ENCODE measurements at places on chromosomes 1 and 21.

DNA sequence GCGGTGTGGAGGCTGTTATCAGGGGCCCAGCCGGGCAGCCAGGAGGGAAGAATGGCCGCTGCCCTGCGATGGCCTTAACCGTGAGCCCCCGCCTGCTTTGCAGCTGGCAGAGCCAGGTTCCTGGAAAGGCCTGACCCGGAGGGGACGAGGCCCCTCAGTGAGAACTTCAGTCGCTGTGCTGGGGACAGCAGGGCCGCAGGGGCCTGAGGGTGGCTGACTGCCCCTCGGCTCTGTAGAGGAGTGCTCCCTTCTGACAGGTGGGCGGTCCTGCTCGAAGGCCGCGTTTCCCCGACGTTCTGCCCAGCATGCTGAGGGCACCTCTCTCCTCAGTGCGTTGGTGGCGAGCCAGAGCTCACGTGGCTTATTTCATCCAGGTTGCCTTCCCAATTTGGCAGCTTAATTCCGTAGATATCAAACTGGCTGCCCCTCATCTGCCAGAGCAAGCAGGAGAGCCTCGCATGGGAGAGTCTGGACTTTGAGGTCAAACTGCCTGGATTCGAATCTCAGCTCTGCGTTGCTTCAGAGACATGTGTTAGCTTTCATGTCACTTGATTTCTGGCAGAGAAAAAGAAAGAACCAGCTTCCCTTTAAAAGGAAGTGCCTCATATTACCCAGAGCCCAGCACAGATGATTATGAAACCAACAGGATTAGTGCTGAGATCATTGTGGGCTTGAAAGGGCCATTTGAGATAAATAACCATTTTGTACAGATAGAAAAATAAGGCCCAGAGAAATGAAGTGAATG is 239.8 kb downstream of the SDCCAG8 start:
- H3K36me3 ChIP-seq, result no peaks in the 10 kb centered on the region
- H3K27me3 ChIP-seq, result no peaks in the 10 kb centered on the region
- no peak overlapping the region for H3K4me3 ChIP-seq
- no peaks in the 10 kb centered on the region for H3K4me1 ChIP-seq

DNA sequence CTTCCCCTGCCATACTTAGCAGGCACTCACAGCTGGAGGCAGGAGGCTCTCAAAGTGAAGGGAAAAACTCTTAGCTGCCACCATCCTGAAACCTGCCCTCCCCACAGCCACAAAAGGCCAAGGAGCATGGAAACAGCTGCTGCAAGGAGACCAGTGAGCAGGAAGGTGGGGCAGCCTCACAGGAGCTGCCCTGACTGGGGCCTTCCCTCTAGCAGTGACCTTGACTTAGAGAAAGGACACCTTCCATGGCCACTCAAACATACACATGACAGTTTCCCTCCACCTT is 126.3 kb downstream of the HIVEP3 start:
- no peak for DNase-seq
- no peak overlapping the region for H3K4me3 ChIP-seq
- no peaks in the 10 kb centered on the region for H3K36me3 ChIP-seq
- no peaks in the 10 kb centered on the region for H3K4me1 ChIP-seq
- H3K27ac ChIP-seq, result no peak overlapping the region

GRCh38 chr1:42179275-42179674 is 14.7 kb upstream of the GUCA2A start:
- DNase-seq, result no peak
- peaks cover 23% of the 10 kb centered on the region for H3K4me1 ChIP-seq
- peak overlapping the region; percentile 14 for H3K4me3 ChIP-seq

GRCh38 chr1:64162151-64162550 is 41.3 kb upstream of the UBE2U start:
- no peak for DNase-seq
- peaks cover 19% of the 10 kb centered on the region for H3K4me1 ChIP-seq
- no peaks in the 10 kb centered on the region for H3K27me3 ChIP-seq
- H3K36me3 ChIP-seq, result peaks cover 35% of the 10 kb centered on the region

DNA sequence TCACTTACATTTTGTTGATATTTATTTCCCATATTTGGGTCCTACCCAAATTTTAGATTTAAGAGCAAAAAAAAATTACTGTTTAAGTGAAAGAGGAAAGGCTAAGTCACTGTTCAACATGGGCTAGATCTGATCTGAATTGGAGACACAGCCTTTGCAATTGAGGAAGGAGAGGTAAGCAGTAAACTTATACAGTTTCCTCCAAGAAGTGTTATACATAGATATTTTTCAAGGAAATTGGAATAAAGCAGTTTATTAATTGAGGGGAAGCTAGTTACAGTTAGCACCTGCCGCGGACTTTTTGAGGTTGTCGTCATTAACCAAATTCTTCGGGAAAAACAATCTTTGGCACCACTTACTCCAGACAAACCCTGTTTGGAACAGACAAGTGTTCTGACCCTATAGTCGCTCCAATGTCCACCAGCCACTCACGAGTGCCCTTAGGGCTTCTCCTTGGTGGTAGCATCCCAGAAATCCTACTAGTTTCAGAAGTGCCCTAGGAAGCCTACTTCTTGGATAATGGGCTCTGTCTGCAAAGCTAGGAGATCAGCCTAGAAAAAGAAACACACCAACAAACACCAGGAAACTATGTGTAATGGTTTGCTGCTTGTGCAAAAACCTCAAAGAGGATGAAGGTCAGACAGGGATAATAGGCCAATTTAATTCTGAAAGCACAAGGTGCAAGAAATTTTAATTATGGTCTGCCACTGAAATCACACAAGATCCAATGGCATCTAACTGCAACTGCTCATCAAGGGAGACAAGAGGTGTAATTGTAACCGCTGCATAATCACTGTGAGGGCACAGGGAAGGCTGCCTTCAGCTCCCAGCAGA is 2.5 kb downstream of the WLS start:
- H3K4me3 ChIP-seq, result peak overlapping the region; percentile 97
- H3K36me3 ChIP-seq, result peaks cover 7% of the 10 kb centered on the region
- no peak for DNase-seq
- peaks cover under 1% of the 10 kb centered on the region for H3K4me1 ChIP-seq
- H3K27ac ChIP-seq, result no peak overlapping the region

GRCh38 chr1:82030830-82031229 is 230.1 kb downstream of the ADGRL2 start:
- no peak overlapping the region for H3K27ac ChIP-seq
- no peak for DNase-seq
- no peaks in the 10 kb centered on the region for H3K36me3 ChIP-seq
- H3K4me1 ChIP-seq, result no peaks in the 10 kb centered on the region
- H3K27me3 ChIP-seq, result peaks cover 42% of the 10 kb centered on the region
- no peak overlapping the region for H3K4me3 ChIP-seq

- no peaks in the 10 kb centered on the region for H3K36me3 ChIP-seq
- DNase-seq, result no peak
- H3K4me3 ChIP-seq, result no peak overlapping the region
- H3K27me3 ChIP-seq, result no peaks in the 10 kb centered on the region
Measured at GRCh38 chr1:201766131-201766866, 62.7 kb upstream of the IPO9 start.

DNA sequence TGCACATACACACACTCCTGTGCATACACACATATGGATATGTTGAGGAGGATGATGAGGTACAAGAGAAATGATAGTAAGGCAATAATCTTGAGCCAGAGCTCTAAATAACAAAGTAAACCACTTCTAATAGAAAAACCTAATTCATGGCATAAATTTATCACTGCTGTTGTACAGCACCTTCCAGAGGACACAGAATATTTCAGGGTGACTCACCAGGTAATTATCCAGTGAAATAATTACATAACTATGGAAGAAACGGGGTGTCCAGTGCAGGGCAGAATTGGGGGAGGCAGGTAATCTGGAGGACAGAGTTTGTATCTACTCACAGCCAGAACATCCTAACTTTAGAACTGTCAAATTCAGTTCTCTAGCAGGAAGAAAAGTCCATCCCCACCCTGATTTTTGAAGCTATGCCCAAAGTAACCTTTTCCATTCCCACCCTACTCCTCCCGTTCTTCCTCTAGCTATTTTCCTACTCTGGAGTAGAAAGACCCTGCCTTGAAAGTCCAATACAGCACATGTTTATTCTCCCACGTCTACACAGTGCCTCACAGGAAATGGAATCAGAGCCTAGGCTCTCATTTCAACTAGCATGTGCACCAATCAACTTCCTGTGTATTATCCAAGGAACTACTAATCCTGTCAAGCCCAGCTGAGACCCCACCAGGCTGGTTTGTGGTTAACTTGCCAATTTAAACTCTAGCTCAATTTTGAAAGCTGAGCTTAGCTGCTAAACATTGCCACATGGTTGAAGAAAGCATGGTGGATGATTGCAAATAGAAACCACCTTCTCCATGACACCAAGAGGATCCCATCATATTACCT is 96.6 kb downstream of the PTPN14 start:
- H3K27me3 ChIP-seq, result no peaks in the 10 kb centered on the region
- no peak overlapping the region for H3K4me3 ChIP-seq
- peaks cover 20% of the 10 kb centered on the region for H3K4me1 ChIP-seq
- no peak for DNase-seq

- no peaks in the 10 kb centered on the region for H3K36me3 ChIP-seq
- peaks cover 9% of the 10 kb centered on the region for H3K4me1 ChIP-seq
Measured at GRCh38 chr1:31801458-31801857, 14.4 kb downstream of the SPOCD1 start.

DNA sequence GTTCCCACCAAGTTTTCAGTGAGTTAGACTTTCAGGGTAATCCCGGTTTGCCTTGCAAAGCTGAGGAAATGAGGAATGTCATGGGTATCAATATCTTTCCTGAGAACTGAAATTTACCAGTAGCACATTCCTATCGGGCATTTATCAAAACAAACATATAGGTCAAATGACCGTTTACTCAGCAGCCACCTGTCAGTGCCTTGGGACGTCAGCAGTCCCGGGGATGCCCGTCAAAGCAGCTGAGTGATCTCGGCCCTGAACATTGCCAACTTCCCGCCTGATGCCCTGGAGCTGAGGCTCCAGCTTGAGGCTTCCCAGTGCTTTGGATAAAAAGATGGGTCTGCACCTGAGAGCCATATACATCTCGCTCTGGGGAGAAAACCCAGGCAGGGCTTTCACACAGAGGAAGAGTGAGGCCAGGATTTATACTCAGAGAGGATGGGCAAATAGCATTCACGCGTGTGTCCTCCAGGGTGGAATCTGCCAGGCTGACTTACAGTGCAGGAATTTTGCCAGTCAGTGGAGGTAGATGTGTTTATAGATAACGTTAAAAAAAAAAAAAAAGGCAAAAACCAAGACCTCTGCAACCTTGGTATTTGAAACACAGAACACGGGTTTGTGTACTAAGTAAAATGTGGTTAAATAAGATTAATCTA is 435.7 kb upstream of the VAMP3 start:
- no peak for DNase-seq
- H3K36me3 ChIP-seq, result no peaks in the 10 kb centered on the region
- H3K27me3 ChIP-seq, result no peaks in the 10 kb centered on the region

DNA sequence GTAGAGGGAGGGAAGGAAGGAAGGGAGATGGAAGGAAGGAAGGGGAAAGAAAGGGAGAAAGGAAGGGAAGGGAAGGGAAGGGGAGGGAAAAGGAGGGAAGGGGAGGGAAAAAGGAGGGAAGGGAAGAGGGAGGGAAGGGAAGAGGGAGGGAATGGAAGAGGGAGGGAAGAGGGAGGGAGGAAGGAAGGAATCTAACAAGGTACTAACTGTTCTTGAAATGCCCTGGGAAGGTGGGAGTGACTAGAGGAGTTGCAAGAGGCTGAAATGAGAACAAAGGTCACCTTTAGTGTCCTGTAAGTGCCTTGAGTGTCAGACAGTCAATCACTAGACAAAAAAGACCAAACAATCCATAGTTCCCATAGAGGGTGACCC is 2.3 kb upstream of the ATP2B4 start:
- H3K4me1 ChIP-seq, result peaks cover 3% of the 10 kb centered on the region
- H3K4me3 ChIP-seq, result no peak overlapping the region
- no peak overlapping the region for H3K27ac ChIP-seq
- no peak for DNase-seq

GRCh38 chr1:168365719-168366479 is 85.2 kb downstream of the TBX19 start:
- H3K27ac ChIP-seq, result no peak overlapping the region
- no peaks in the 10 kb centered on the region for H3K4me1 ChIP-seq
- no peak overlapping the region for H3K4me3 ChIP-seq
- DNase-seq, result no peak
- H3K27me3 ChIP-seq, result no peaks in the 10 kb centered on the region

GRCh38 chr1:14600405-14601112 is 2.1 kb downstream of the KAZN start:
- H3K27me3 ChIP-seq, result peaks cover 18% of the 10 kb centered on the region
- H3K36me3 ChIP-seq, result no peaks in the 10 kb centered on the region
- no peak overlapping the region for H3K27ac ChIP-seq
- H3K4me3 ChIP-seq, result peak overlapping the region; percentile 85
- DNase-seq, result no peak

GRCh38 chr1:73943270-73943669 is 254.7 kb downstream of the LRRIQ3 start:
- no peaks in the 10 kb centered on the region for H3K4me1 ChIP-seq
- H3K27me3 ChIP-seq, result no peaks in the 10 kb centered on the region
- H3K4me3 ChIP-seq, result no peak overlapping the region

DNA sequence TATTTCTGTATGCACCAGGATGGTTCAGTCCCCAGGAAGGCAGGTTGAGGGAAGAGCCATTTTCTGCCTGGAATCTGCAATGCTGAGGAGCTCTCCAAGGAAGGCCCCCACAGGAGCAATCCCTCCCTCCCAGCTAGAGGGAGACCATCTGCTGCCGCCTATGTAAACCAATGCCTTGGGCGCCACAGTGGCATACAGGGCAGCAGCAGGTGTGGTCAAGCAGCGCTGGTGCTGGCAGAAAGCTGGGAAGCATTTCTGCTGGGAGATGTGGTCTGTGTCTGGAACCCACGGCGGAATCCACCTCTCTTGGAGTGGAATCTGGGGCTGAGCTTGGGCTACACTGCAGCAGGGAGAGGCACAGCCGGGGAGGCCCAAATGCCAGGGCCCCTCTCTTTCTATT is 283.3 kb downstream of the RRAGC start:
- H3K36me3 ChIP-seq, result no peaks in the 10 kb centered on the region
- H3K27ac ChIP-seq, result no peak overlapping the region
- no peak overlapping the region for H3K4me3 ChIP-seq
- no peaks in the 10 kb centered on the region for H3K4me1 ChIP-seq
- H3K27me3 ChIP-seq, result peaks cover 79% of the 10 kb centered on the region

DNA sequence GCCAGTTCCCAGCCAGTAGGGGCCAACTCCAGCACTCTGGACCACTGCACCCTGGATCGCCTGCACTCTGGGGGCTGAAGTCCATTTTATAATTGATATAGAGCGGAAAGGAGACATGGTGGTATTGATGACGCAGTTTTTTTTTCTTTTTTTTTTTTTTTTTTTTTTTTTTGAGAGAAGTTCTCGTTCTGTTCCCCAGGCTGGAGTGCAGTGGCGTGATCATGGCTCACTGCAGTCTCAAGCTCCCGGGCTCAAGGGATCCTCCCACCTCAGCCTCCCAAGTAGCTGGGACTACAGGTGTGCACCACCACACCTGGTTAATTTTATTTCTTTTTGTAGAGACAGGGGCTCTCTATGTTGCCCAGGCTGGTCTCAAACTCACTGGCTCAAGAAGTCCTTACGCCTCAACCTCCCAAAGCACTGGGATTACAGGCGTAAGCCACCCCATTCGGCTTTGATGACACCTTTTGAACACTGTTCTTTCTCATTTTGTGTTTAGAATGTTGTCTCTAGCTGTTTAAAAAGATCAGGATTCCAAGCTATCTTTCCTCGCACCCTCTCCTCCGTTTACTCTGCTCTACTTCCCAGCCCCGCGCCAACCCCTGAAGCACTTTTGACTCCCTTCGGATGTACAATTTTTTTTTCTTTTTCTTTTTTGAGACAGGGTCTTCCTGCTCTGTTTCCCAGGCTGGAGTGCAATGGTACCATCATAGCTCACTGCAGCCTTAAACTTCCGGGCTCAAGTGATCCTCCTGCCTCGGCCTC is 960 bp downstream of the MX2 start:
- H3K27ac ChIP-seq, result no peak overlapping the region
- no peak for DNase-seq
- no peaks in the 10 kb centered on the region for H3K27me3 ChIP-seq
- no peaks in the 10 kb centered on the region for H3K4me1 ChIP-seq
